ENCODE measurements at places on chromosomes 5 and 9.

- no peak for DNase-seq
Observed at GRCh38 chr9:20601292-20601691, 21.0 kb downstream of the MLLT3 start.

DNA sequence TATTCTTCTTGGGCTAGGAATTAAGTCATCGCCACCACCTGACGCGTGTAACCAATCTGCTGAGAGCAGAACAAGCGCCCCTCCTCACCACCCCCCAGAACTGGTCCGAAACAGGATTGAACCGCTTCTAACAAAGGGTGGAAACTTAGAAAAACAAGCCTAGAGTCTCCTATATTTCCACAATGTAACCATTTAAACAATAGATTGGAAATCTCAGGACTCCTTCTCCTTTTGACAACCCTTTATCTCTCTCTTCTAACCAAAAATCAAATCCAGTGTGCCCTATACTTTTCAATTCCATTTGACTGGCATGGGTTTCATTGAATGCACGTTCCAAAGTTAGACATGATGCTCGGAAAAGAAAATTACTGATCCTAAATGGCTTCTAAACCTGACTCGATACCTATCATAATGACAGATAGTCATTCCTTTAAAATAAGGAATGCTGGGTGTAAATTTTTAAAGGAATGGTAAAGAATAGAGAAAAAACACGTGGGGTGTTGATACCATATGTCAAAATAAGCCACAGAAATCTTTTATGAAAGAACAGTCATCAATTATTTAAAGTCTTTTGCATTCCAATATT is 1.2 kb downstream of the ARRDC3 start:
- DNase-seq, result peak; percentile 62

- no peak for DNase-seq
Observed at GRCh38 chr9:24901319-24901718, 355.6 kb upstream of the IZUMO3 start.

DNA sequence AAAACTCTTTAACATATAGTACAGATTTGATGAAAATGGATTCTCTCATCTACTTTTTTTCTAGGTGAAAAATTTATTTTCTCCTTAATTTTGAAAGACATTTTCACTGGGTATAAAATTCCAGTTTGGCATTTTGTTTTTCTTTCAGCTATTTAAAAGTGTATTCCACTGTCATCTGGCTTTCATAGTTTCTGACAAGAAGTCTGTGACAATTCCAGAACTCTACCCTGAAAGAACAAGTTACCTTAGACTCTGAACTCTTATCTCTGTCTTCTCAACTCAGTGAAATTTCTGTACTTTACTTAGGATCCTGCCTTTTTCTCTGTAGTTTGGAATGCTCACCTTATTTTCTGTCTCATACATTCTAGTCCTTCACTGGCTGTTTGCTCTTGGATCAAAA is 161.7 kb downstream of the RANBP17 start:
- DNase-seq, result no peak

- DNase-seq, result no peak
Observed at GRCh38 chr5:141846031-141846430, 32.2 kb downstream of the PCDH1 start.

DNA sequence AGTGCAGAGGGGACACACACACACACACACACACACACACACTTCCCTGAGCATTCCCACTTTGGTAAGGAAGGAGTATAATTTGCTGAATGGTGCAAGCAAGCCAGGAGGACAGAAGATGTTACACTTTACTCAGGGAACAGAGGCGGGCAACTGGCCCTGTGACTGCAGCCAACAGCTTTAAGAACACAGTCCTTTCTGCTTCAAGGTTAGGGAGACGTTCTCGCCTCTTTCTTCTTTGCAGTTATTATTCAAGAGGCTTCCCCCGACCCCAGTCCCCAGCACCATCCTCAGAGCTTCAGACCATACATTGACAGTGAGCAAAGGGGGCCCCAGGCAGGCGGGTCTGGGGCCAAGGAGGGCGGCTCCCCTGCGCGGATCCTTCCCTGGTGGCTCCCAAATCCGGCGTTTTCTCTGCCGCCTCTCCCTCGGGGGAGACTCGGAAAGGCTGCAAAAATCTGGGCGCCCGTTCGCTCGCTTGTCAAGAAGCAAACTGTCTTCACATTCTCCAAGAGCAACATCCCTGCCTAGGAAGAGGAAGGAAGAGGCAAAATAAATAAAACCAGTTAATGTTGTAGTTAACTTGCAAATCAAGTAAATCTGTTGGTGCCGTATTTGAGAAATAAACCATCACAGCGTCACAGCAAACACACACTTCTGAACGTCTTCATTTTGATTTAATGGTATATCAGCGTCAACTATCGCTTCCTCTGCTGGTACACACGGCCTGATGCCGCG is 3.8 kb upstream of the LHX2 start:
- no peak for DNase-seq

DNA sequence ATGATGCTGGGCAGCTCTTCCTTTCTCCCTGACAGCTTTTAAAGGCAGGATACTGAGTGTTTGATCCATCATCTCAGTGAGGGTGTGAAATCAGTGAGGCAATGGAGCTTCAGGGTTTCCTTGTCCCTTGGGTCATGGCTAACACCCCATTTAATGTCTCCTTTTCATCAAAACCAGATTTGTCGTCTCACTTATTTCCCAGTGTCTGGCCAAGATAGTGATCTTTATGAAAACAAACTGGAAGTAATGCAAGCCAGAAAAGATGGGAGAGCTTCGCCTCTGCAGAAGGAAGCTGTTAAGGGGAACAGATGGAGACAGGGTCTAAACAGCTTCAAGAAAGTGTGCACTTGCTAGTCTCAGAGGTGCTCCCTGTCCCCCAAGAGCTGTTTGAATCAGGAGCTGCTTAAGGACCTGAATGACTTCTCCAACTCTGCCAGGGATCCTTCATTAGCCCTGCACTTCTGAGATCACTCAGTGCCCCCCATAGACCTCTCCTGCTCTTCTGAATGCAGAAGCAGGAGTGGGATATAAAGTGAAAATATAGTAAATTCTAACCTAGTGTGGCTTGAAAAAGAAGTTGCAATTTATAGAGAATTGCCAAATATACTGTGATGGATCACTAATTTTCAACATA is 96.1 kb downstream of the F2RL2 start:
- no peak for DNase-seq

DNA sequence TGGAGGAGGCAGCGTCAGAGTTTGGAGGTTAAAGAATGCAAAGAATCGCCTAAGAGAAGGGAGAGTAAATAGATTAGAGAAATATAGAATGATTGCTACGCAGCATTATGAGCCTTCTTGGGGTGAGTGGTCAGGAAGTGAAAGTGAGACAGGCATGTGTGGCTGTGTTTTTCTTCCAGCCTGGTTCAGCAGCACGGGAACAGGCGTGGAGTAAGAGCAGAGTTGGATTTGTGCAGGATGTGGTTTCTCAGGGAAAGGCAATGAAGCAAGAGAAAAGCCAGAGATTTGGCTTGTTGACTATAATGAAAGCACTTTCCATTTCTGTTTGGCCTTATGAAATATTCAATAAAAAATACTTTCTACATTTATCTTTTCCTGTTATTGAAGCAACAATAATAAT is 34.3 kb upstream of the FRMD3 start:
- no peak for DNase-seq

DNA sequence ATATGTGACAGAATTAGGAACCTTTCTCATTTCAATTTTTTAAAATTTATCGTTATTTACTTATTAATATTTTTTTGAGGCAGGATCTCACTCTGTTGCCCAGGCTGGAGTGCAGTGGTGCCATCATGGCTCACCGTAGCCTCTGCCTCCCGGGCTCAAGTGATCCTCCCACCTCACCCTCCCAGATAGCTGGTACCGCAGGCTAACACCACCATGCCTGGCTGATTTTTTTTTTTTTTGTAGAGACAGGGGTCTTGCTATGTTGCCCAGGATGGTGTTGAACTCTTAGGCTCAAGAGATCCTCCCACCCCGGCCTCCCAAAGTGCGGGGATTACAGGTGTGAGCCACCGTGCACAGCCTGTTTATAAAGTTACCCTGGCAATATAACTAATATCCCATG is 275.2 kb downstream of the AOPEP start:
- no peak for DNase-seq

DNA sequence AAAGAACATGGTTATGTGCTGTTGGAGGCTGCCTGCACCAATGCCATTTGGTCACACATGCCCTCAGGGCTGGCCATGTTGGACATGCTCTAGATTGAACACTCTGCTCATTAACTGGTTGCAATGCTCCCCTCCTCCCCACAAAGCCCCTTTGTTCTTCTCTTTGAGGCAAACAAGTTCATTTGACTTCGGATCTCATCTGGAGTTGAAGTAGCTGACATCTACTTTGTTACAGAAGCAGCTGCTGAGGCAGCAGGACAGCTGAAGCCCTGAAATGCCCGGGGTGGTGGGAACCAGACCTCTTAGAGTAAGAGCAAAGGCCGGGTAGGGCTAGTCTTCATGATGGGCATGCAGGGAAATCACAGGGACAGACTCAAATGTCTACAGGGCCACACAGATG is 123.5 kb downstream of the APBA1 start:
- no peak for DNase-seq

DNA sequence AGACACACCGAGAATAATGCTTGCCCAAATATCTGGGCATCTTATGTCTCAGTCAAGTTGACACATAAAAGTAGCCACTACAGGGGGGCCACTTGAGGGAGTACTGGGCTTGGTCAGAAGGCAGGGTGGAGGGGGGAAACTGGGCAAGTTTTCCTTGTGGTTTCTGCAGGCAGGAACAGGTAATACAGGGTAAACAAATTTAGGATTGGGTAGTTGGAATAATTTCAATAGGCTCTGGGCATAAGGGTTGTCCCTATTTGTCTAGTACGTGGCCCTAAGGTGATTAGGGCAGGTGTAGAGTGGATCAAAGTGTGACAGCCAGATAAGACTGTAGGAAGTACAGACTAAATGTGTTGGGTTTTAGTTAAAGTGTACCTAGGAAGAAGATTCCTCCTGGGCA is 353.1 kb downstream of the TLE4 start:
- no peak for DNase-seq

- DNase-seq, result no peak
Observed at GRCh38 chr5:147779694-147780093, 2.8 kb downstream of the JAKMIP2 start.

DNA sequence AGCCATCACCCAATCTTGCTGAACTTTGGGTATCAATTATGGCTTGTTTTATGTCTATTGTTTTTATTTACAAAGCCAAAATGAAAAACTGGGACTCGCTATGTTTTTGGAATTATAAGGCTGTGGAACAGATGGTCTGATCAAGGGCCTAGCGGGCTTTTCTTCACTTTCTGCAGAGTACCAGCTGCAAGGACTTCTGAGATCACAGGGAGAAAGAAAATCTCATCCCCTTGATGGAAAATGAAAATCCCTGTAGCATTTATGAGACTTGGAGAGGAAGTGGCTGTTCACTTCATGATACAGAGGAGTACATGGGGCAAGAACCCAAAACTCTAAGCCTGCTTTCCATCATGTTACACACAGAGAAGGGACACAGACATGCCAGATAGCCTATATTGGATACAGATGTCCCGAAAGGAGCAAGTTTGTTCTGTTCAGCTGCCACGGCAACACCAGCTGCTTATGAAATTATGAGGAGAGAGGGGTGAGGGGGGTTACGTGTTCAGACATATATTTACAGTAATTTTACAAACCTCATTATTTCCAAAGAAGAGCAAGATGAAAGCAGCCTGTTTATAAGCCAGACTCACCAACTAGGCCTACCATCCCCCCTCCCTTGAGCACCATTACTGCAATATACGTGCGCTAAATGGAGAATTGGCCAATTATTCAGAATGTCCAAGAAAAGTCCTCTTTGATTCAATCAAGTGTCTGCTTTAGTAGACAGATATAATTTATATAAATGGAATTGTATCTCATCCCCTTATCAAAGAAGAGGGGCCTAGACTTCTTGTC is 220.0 kb downstream of the MARCHF11 start:
- no peak for DNase-seq

DNA sequence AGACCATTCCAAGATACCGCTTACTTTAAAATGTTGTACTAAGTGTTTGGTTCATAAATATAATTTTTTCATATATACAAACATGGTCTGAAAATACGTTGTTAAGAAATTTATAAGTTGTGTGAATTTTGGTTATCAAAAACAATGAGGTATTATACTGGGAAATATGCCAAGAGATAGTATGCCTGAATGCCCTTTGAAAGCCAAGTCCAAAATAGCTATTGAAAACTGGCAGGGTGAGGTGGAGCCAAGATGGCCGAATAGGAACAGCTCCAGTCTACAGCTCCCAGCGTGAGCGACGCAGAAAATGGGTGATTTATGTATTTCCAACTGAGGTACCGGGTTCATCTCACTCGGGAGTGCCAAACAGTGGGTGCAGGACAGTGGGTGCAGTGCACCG is 533.5 kb downstream of the ZNF608 start:
- no peak for DNase-seq

- no peak for DNase-seq
Observed at GRCh38 chr5:123717139-123717538, 205.2 kb downstream of the CSNK1G3 start.

DNA sequence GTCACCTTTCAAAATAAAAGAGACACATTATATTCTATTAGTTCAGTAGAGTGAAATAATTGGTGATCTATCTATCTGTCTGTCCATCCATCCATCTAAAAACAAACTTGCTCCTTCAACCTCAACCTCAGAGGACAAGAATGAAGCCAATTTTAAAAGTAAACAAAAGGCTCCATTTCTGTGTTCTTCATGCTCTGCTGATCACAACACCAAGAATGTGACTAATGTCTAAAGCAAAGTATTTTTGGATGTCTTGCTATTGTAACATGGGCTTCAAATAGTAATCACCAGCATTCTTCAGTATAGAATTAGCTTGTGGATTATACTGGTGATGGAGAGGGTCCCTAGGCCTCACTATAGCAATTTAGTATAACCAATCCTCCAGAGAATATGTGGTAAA is 1304.4 kb downstream of the MAT2B start:
- DNase-seq, result no peak

DNA sequence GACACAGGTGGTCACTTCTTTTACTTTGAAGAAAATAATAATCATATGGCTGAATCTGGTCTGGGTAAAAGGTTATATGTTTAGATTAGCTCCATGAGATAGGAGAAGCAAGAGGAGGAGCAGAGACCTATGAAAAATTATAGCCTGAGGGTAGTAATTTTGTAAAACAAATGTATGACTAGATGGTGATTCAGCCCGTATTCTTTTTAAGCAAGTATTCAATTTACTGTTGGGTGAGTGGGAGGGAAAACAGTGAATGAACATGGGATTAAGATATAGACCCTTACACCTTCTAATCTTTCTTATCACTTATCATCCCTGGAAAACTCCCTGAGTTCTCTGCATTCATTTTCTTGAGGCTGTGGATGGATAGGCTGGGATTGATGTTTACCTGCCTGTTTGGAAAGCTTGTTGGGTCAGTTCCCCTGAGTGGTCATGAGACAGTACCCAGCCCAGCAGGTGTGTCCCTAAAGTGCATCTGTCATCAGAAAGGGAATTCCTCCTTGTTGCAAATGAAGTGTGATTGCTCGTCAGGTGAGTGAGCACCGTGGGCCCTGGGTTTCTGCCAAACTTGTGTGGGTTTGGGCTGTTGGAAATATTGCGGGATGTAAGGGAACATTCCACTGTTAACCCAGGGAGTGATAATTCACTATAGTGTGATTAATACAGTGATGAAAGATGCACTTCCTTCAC is 101.2 kb upstream of the GDNF start:
- DNase-seq, result no peak

GRCh38 chr5:37838933-37839341 is 904 bp downstream of the GDNF start:
- no peak for DNase-seq
